KG1 (cell line): ENCODE measurements at places on chromosomes 2 and 18.

DNA sequence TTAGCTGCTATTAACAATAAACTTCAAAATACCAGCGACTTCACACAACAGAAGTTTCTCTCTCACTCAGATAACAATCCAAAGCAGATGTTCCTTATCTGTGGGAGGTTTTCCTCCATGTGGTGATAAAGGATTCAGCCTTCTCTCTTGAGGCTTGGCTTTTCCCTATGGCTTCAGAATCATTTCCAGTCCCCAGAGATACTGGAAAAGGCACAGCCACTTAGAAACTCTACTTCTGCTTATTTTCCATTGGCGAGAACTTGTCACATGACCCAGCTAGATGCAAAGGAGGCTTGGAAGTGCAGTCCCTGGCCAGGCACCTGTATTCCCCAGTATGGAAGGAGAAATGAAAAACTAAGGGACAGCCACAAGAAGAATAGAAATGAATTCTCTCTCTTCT is 344.8 kb downstream of the MTX2 start:
- DNase-seq: no peak

DNA sequence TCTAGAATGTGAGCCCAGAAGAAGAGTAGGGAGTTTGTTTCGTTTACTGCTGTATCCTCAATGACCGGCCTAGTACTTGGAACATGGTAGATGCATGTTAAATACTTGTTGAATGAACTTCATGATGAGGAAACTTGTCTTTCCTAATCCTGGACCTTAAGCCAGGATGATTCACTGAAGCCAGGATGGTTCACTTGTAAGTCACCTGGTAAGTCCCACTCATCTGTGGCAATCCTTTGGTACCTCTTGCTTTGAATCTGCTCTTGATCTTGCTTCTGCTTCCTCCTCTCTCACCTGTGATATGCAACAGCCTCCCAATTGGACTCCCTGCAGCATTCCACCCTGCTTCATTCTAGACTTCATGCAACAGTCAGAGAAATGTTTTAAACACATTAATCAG is 43.6 kb downstream of the QPCT start:
- DNase-seq: no peak

GRCh38 chr2:23464156-23464555 is 79.2 kb downstream of the KLHL29 start:
- DNase-seq: no peak

DNA sequence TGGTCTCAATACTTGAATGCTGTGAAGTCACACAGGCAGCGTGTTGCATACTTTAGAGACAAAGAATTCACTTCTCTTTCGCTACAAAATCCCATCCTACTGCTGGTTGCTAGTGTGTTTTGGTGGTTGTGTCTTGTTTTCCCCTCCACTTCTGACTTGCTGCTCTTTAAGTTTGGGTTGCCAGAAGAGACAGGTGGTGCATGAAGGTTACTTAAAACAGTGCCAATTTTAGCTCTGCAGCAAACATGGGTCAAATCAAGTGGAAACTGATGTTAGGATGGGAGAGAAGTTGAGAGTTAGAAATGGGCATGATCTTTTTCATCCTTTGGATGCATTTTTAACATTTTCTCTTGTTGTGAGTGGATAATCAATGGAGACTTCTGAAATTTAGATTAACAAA is 136.2 kb upstream of the KCNH7 start:
- DNase-seq: no peak

GRCh38 chr18:33264566-33264965 is 176.0 kb downstream of the CCDC178 start:
- DNase-seq: no peak

DNA sequence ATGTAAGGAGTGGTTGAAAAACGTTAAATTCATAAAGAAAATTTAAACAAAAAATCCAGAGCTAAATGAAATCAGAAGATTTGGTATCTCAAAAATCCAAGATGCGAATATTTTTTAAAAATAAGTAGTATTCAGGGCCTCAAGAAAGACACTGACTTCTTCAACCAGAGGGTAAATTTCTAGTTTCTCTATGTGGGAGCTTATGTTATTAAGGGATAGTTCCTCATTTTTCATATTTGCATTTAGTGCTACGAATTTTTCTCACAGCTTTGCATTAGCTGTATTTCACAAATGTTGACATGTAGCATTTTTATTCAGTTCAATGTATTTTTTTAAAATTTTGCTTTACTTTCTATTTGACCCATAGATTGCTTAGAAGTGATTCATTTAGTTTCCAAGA is 454.7 kb downstream of the CBLN2 start:
- DNase-seq: no peak

DNA sequence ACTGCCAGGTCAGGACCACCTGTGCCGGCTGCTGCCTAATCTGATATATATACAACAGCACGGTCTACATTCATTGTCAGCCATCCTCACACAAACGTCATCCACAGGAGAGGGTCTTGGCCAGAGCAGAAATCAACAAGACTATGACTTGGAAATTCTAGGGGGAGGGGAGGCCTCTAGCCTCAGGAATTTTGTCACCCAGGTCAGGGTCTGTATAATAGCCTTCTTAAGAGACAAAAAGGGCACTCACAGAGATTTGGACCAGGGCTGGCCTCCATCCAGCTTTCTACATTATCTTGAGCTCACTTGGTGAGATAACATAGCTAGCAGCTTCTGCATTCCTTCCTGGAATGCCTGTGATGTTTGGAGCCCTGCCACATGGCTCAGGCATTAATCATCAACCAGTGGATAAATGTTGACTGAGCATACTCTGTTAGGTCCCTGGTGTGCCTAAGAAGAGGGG is 50.4 kb upstream of the CTIF start:
- DNase-seq: no peak

GRCh38 chr2:60992985-60993392 is 24.5 kb upstream of the PEX13 start:
- DNase-seq: no peak

- no peak for DNase-seq
Measured at GRCh38 chr2:205456682-205457081, 225.6 kb upstream of the NRP2 start.

DNA sequence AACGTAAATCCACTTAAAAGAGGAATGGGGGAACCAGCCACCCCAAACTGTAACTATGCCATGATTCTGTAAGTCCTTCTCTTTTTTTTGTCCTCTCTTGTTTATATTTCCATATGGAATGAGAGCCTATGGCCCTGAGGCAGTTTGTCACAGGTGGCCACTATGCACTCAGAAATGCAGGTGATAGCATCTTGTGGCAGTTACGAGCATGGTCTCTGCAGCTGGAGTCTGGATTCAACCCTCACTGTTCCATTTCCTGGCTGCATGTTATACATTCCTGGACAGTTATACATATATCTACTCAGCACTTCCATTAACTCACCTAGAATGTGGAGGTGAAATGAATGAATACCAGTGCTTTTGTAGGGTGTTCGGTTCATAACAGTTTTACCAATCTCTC is 291.5 kb upstream of the FANCL start:
- DNase-seq: no peak

DNA sequence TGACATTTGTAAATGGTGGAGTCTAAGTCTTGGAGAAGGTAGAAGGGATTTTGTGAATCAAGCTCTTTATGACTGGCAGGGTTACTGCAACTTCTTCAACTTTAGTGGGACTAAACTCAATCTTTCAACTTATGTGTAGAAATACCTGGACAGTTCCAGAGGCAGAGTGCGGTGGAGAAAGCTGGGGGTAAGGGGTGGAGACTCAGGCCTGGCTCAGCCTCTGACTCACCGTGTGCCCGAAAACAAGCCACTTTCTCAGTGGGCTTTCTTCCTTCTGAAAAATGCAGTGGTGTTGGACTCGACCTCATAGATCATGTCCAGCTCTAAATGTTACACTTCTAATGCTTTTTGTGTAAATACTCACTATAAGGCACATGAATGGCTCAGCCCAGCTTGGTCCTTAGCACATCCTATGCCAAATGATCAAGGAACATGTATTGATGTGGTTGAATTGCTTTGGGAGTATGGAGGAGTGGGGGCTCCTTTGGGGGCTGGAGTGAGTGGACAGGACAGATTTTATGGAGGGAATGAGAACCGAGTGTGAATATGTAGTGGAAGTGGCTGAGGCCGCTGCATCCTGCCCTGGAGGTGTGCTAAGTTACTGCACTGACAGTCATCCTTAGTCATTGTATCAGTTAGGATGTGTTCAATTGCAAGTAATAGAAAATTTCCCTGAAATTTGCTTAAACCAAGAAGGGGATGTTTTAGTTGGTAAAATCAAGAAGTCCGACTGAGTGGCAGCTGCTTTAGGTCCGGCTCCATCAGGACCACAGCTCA is 32.2 kb upstream of the IGFBP5 start:
- no peak for DNase-seq

DNA sequence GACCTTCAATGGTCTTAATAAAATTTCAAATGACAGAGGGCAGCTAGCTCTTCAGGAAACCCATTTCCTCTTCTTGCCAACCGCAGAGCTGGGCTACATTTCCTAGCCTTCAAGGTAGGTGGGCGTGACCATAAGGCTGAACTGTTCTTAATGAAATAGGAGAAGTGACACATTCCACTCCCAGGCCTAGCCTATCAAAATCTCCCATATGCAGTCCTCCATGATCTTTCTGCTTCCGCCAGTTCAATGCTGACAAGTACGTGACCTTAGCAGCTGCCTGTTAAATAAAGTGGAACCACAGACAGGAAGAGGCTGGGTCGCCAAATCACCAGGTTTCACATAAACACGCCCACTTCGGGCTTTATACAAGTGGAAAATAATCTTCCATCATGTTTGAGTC is 13.2 kb downstream of the SERPINE2 start:
- peak; percentile 87 for DNase-seq

DNA sequence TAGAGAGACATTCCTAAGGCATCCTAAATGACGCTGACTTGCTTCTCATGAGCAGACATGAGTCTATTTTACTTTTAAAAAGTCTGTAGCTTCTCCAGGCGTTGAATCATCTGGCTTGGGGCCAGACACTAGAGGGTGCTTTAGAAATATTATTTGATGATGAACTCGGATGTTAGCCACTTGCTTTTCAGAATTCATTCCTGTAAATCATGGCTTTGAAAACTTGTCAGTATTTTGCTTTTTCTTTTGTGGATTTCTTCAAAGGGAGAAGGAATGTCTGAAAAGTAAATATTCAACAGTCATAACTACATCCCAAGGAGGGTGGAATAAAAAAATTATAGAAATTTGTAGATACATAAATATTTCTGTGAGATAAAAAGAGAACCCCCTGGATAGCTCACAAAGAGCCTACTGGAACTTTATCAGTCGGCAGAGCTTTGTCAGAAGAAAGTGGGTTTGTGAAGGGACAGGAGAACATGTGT is 370.8 kb downstream of the OSR1 start:
- DNase-seq: no peak

DNA sequence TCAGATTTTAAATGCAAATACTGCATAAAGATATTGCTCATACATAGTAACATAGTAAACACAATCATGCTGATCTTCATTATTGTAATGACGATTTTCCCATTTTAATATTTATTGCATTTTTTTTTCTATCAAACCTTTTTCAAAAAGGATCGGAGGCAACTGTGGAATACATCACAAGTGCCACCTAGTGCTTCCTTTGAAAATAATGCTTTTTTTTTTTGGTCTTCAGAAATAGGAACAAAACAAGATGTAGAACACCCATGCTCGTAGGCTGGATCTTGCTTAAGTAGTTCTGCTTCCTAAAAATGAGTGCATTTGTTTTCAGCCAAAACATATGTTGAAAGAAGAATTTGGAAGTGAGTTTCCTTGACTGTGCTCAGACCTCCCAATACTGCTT is 35.7 kb upstream of the GPR155 start:
- DNase-seq: no peak

GRCh38 chr2:33373986-33374385 is 102.5 kb upstream of the RASGRP3 start:
- DNase-seq: no peak

DNA sequence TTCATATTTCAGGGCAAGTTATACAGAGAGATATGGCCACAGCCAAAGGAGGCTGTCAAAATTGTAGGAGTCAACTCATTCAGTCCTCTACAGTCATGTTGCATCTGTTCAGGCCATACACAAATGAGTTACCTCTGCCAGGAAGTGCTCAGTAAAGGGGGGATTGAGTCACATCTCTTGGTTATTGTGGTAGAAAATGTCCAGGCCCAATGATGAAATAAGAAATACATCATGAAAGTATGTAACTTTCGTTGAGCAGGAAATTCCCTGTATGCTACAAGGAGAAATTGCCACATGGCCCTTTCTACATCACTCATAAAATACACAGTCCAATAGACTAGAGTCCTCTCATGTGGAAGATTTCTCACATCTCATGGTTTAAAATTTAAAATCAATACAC is 103.9 kb upstream of the COL3A1 start:
- no peak for DNase-seq

GRCh38 chr18:13405305-13406038 is 186.9 kb downstream of the LDLRAD4 start:
- no peak for DNase-seq

- no peak for DNase-seq
Measured at GRCh38 chr2:74332550-74333174, 10.6 kb downstream of the SLC4A5 start.

DNA sequence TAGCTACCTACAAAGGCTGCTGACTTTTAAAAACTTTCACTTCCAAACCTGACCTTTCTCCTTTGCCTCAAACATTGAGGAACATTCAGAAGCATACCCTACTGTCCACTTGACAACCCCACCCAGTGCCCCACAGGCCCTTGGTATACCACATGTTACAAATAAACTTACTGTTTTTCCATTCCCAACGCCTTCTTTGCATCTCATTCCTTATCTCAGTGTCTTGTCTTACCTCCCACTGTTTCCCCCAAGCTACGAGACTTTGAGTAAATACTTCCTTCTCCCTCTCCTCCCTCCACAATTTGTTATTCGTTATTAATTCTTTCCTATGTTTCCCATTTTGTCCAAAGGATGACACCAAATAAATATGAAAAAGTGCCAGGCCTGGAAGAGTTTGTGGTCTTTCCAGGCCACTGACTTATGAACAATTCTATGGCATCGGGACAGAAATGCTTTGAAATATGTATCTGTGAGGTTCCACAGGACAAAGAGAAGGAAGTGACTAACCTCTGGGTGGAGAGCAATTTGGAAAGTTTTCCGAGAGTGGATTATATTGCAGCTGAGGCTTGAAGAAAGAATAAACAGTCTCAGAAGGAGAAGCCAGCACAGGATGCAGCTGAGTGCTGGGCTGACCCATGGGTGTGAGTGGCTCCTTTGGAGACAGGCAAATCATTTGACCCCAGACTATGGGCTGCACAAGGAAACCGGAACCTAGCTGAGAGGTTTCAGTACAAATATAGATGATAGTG is 409.0 kb downstream of the LPIN1 start:
- no peak for DNase-seq
